Right forelimb (tissue), 1 donor: ENCODE measurements at places on chromosomes 6 and 20.

DNA sequence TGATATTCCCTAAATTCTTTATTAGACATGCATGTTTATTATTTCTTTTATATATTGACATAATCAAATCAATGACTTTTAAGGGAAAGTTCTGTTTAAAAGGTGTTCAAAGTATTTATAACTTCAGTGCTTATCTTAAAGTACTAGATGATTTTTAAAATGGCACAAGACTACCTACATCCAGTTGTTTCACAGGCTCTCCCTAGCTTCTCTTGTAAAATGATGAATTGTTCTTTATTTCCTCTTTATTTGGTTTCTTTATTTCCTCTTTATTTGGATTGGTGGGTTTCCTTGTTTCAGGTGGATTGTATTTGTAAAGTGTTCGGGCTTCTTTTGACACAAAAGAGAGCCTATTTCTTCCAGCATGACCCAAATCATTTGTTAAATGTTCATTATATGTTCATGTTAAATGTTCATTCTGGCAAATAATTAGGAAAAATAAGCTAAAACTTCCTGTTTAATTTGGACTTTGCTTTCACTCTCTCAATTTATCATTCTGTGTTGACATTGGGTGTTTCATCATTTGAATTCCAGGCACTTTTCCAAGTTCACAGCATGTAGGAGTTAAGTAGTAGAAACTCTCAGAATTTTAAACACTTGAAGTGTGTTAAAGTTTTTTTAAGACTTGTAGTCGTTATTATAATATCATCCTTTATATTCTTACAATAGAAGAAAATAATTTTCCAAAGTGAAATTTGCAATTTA lies 24.6 kb downstream of the MLIP start:
- no peak for DNase-seq

DNA sequence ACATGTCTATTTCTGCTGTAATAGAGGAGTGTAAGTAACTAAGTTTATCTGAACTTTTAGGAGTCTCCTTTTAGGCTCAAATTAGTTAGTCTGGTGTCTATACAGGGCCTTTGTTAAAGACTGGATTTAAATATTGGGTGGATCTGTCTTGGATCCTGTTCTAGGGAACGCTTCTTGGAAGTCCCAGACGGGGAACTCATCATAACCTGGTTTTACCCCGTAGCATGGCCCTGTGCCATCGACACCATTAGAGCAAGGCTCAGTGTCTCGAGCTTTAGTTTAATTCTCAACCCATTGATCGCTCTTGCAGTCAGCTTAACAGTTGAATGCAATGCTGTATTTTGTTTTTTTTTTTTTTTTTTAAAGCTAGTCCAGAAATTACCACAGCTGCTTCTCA lies 89.9 kb downstream of the CARMIL1 start:
- peak; percentile 64 for DNase-seq

GRCh38 chr6:159720708-159721107 lies 6.6 kb upstream of the WTAP start:
- no peak for DNase-seq

GRCh38 chr6:43951063-43951755 lies 176.0 kb downstream of the MRPL14 start:
- DNase-seq = peak; percentile 56

GRCh38 chr20:40056171-40056570 lies 632.9 kb downstream of the MAFB start:
- DNase-seq = no peak
